ENCODE measurements at places on chromosomes 4 and X.
A peak's percentile ranks its signal among the peaks of the same experiment; 100 is the strongest.

- no peak for DNase-seq
Measured at GRCh38 chr4:70734971-70735370, 13.2 kb downstream of the RUFY3 start.

DNA sequence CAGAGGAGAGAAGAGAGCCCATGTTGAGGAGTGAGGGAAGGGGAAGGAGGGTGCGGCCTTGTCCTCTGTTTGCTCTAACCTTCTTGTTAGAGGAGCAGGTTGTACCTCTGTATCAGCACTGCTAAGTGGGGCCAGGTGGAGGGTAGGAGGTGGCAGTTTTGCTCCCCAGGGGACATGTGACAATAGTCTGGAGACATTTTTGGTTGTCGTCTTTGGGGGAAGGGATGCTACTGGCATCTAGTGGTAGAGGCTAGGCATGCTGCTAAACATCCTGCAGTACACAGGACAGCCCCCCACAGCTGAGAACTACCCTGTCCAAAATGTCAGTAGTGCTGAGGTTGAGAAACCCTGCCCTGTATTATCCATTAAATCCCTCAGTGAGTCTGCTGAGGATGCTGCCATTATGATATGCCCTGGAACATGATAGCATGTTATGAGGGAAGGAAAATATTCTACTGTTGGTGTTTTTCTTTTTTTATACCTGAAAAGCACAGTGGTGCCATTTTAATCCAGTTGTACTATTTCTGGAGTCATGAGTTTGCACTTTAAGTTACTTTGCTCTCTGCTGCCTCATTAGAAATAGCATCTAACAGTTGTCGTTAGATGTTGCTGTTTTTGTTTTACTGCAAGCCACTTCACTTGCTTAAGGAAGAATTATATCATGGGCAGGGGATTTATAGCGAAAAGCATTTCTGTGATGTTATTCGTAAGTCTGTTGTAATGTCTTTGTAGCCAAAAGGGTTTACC, 90.6 kb downstream of the LRP2BP start:
- DNase-seq, result peak; percentile 18

- no peak for DNase-seq
Measured at GRCh38 chrX:45755703-45756102, 555.0 kb upstream of the DIPK2B start.

DNA sequence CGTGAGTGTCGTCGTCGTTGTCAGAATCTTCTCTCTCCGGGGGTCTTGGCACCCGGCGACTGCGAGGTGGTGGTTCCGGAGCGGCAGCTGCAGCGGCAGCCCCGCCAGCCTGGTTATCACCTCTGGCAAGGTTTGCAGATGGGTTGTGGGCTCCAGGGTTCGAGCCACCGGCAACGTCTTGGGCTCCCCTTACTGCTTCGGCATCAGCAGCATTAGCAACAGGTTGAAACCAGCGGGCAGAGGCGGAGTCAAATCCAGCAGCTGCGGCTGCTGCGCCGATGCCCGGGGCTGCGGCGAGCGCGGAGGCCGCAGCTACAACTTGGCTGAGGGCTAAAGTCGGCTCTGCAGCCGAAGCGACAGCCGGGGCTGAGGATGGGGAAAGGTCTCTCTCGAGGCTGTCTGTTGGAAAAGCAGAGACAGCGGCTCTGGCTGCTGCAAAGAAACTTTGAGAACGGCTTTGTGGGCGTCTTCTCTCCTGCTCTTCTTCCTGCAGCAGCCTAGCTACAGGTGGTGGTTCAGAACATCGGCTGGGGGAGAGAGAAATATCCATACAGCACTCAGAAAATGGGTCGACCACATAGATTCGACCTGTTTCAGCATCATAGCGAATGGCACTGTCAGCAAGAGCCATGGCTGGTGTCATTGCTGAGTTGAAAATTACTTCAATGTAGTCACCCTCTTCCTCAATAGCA, 3.6 kb downstream of the IRS4 start:
- no peak for DNase-seq

DNA sequence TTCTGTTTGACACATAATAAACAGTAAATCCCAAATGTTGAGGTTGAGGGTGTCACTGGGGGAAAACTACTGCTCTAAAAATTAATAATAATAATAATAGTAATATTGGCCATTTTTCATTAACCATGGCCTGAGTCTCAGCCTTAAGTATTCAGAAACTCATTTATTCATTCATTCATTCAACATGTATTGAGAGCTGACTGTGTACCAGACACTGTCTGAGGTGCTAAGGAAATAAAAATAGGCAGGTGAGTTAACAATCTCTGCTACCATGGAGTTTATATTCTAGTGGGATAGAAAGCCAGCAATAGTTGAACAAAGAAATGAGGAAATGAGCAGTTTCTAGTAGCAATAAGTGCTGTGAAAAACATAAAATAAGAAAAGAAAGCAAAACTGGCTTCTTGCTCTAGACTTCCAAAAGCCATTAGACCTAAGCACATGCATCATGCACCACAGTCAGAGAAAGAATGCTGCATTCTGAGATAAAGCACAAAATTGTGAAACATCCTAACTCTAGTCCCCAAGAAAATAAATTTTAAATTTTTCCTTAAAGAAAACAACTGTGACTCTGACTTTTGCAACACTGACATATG, 278.7 kb downstream of the RCHY1 start:
- no peak for DNase-seq

DNA sequence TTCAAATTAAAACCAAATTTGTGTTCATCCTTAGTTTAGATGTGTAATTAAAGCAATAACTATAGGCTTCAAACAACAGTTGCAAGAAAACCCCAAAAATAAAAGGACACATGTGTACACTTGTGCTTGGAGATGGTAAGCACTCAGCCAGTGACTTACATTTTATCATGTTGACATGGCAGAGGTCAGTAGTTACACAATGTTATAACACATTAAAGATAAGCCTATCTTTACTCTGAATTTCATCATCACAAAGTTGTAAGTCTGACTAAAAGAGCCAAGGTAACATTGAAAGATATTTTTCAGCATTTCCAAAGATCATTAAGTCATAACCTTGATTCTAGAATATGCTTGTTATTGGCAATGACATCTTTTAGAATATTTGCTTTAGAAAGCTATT, 98.5 kb upstream of the PNPLA4 start:
- DNase-seq, result no peak

- no peak for DNase-seq
Measured at GRCh38 chr4:128572778-128573241, 236.7 kb upstream of the JADE1 start.

GRCh38 chrX:109389917-109390316, 92.0 kb downstream of the GUCY2F start:
- no peak for DNase-seq

GRCh38 chrX:48741834-48742233, 19.7 kb upstream of the GLOD5 start:
- DNase-seq, result no peak

GRCh38 chr4:82463221-82463620, 32.8 kb downstream of the ENOPH1 start:
- no peak for DNase-seq

DNA sequence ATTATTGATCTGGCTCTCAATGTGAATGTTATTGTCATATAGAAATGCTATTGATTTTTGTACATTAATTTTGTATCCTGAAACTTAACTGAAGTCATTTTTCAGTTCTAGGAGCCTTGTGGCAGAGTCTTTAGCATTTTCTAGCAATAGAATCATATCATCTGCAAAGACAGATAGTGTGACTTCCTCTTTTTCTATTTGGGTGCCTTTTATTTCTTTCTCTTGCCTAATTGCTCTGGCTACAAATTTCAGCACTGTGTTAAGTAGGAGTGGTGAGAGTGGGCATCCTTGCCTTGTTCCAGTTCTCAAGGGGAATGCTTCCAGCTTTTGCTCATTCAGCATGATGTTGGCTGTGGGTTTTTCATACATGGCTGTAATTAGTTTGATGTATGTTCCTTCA, 102.7 kb downstream of the SH3BGRL start:
- no peak for DNase-seq

DNA sequence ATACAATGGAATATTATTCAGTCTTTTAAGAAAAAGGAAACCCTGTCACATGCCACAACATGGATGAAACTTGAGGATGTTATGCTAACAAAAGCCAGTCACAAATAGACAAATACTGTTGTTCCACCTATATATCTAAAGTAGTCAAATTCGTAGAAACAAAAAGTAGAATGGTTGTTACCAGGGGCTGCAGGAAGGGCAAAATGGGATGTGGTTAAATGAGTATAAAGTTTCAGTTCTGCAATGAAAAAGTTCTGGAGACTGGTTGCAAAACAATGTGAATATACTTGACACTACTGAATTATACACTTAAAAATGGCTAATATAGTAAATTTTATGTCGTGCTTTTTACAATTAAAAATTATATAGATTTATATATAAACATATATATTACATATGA, 12.2 kb downstream of the SPOCK3 start:
- DNase-seq, result no peak

DNA sequence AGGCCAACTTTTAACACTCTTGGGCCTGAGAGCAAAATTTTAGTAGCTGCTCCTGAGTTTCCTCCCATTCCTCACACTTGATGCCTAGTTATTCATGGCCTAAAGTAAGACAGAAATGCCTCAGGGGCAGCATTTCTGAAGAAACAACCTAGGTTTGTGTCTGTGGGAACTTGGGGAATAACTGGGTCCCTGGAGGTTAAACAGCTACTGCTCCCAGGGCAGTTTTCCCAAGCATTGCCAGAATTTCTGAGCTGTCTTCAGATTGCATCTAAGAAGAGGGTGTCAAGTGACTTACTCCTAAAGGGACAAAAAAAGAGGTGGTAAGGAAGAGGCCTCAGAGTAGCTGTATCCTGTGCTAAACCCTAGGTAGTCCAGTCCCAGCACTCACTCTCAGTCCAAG, 130.8 kb upstream of the ACSL4 start:
- DNase-seq, result no peak

DNA sequence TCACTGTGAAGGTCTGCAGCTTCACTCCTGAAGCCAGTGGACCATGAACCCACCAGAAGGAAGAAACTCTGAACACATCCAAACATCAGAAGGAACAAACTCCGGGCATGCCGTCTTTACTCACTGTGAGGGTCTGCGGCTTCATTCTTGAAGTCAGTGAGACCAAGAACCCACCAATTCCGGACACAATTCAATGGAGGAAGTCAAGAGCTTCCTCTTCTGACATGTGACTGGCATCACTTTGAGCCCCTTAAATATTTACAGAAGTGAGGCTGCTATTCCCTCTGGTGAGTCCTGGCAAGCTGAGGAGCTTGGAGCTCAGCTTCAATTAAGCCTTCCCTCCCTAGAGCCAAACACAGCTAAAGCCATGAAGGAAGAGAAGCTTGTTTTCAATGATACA, 103.5 kb upstream of the SRD5A3 start:
- no peak for DNase-seq

DNA sequence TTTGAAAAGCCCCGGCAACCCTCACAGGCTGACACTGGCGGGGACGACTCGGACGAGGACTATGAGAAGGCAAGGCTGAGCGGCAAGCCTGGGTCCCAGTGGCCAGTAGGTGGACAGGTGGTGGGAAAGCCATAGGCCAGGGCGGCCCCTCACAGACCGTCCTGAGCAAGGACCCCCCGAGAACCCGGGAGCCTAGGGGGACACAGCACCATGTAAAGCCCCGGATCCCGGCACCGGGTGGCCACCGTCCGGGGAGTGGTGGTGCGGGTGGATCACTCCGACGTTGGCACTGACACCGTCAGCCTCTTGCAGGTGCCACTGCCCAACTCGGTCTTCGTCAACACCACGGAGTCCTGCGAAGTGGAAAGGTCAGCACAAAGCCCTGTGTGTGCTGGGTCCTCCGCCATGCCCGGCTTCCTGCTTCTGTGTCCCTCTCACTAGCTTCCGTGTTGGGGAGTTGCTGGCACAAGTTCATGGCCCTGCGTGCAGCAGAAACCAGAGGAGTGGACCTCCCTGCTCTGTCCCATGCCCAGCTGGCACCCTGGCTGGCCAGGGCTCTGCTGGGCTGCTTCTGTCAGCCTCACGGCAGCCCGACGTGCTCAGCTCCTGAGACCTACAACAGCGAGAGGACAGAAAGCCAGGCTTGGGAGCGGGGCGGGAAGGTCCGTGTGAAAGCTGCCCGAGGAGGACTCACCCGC, 11.9 kb upstream of the ADD1 start:
- no peak for DNase-seq
